Right ventricle myocardium superior (tissue), 1 donor: ENCODE measurements at places on chromosomes 12 and 14. TPM values are rescaled to one million over a fixed set of nuclear protein-coding genes. Genes with fewer than 3 reads are reported as not detected.

DNA sequence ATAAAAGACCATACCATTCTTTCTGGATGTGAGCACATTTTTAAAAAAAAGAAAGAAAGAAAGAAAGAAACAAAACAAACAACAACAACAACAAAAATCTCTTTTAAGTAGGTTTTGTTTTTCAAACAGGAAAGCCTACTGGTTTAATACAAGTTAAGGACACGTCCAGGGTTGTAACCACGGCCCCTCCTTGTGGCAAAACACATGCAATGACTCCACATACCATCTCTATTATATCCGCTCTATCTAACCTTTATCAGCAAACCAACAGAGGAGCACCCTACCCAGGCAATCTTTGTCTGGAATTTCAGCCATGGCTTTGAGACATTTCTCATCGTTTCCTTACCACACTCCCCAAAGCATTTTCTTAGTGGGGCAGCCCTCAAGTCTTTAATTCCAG, 360.5 kb upstream of the TMPO start:
- DNase-seq: no peak

KRT72 gene
- total RNA-seq: not detected

GRCh38 chr12:60148831-60149230, 553.0 kb downstream of the SLC16A7 start:
- DNase-seq: no peak

STYK1 gene
- not detected for total RNA-seq

GRCh38 chr14:70073924-70074566, 114.7 kb downstream of the SLC8A3 start:
- DNase-seq: peak; percentile 56

IKBIP gene
- total RNA-seq: 3.3 TPM

TWF1 gene
- 11.9 TPM for total RNA-seq

JKAMP gene
- 22.3 TPM for total RNA-seq

DNA sequence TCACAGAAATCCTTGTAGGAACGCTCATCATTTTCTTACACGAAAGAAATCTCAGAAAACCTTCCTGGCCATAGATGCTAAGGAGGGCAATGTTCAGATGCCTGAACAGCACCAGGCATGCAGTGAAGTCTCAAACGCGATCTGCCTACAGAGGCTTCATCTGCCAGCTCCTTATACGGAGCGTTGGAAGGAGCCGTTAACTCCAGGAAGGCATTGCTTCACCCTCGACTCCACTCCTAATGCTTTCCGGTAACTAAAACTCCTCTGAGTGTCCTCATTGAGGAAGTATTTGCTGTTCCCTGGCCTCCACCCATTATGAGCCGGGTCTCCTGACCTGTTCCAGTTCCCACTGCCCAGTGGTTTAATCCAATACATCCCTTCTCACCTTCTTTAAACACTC, 502.7 kb downstream of the BCL11B start:
- DNase-seq: no peak

DNA sequence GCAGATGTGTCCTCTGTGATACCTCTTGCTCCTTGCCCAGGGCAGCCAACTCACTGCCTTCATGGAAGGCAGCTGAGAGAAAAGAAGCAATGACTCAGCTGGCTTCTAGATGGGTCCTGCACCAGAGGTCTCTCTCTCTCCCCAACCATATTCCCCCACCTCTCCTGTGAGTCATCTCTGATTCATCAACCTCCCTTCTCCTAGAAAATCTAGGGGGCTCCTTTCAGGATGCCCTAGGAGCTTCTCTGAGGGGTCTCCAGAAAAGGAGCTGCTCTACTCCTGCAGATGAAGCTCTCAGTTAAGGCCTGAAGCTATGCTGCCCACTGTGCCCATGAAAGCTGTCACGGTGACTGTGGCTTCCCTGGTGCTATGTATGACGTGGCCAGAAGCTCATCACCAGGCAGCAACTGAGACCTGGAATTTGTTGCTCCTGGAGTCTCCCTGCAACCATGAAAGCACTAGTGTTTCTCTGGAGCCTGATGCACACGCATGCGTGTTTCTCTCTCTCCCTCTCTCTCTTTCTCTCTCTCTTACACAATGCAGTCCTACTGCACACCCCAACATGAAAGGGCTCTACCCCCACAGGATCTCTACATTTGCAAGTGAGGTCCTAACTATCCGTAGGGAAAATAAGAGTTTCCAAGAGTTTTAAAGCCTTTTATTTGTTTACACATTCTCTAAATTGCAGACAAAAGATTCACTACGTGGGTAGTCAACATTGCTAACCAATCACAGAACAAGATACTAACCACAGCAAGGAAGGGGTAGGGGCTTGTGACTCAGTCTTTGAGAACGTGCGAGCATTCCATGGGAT, 285.3 kb downstream of the DPF3 start:
- no peak for DNase-seq

- DNase-seq: peak; percentile 44
These were observed 83.1 kb downstream of the SLC16A7 start for GRCh38 chr12:59678759-59679411.

DNA sequence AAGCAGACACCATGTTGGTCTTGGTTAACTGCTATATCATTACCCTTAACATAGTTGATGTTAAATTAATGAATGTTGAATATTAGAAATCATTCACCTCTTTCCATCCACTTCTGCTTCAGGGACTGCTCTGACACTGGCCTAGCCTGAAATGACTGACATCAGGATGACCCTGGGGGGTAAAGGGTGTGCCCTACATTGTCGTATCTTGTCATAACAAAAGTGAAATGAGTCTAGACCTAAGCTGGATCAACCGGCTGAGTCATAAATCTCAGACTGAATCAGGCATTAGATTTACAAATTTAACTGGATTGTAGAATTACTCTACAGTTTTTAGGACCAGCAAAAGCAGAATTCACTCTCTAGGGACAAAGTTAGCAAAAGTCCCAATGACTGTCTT, 35.3 kb downstream of the KICS2 start:
- no peak for DNase-seq

- no peak for DNase-seq
These were observed 87.8 kb upstream of the PDE3A start for GRCh38 chr12:20280515-20280914.

- no peak for DNase-seq
These were observed 25.6 kb downstream of the SETD1B start for GRCh38 chr12:121829250-121829918.

CEBPE gene
- not detected for total RNA-seq

DDX55 gene
- 4.0 TPM for total RNA-seq

SSTR1 gene
- total RNA-seq: 0.43 TPM

- DNase-seq: no peak
These were observed 43.8 kb upstream of the LTBP2 start for GRCh38 chr14:74655599-74656395.

REM2 gene
- not detected for total RNA-seq

DNA sequence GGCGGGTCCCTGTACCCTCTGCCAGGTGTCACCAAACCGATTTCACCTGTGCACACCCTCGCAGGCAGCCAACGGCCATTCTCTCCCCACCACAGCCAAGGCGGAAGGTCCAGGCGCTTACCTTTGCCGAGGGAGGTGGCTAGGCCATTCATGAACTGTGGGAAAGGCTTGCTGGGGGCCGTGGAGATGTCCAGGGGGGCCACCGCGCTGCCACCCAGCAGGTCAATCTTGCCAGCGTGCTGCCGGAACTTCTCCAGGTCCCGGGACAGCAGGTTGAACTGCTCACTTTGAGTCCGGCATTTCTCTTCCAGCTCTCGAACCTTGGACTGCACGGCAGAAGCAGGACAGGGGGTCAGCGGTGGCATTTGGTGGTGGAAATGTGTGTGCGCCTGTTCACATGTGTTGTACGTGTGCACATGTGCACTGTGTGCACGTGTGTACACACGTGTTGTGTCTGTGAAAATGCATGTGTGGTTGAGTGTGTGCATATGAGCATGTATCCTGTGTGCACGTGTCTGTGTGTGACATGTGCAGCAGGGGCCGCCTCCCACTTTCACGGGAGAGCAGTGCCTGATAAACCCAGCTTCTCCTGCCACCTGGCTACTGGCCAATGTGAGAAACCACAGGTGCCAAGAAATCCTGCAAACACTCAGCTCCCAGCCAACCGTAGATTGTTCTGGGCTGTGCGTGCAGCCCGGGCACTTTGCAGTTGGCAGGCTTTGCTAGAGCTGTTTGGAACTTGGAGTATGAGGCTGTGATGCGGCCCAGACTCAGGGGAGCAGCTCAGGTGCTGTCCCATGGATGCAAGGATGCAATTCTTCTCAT, 118.9 kb downstream of the PIWIL1 start:
- peak; percentile 70 for DNase-seq

- no peak for DNase-seq
These were observed 95.5 kb upstream of the TMPO start for GRCh38 chr12:98419795-98420404.

DNA sequence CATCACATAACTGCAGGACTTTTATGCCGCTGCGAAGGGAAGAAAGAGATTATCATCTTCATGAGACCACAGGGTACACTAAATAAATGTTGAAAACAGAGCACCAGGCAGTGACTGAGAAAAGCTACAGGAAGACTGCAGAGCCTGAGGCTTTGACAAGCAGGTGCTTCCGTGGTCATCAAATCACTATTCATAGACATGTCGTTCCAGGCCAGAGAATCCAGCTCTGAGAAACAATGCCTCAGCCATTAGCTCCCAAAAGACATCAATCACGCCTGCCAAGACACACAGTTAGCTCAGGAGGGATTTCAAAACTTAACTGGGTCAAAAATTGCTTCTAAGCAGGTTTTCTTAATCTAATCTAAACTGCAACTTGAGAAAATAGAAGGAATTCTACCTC, 47.2 kb upstream of the GARIN6 start:
- no peak for DNase-seq

SRGAP1 gene
- 2.0 TPM for total RNA-seq

PTPRR gene
- 0.19 TPM for total RNA-seq

DNA sequence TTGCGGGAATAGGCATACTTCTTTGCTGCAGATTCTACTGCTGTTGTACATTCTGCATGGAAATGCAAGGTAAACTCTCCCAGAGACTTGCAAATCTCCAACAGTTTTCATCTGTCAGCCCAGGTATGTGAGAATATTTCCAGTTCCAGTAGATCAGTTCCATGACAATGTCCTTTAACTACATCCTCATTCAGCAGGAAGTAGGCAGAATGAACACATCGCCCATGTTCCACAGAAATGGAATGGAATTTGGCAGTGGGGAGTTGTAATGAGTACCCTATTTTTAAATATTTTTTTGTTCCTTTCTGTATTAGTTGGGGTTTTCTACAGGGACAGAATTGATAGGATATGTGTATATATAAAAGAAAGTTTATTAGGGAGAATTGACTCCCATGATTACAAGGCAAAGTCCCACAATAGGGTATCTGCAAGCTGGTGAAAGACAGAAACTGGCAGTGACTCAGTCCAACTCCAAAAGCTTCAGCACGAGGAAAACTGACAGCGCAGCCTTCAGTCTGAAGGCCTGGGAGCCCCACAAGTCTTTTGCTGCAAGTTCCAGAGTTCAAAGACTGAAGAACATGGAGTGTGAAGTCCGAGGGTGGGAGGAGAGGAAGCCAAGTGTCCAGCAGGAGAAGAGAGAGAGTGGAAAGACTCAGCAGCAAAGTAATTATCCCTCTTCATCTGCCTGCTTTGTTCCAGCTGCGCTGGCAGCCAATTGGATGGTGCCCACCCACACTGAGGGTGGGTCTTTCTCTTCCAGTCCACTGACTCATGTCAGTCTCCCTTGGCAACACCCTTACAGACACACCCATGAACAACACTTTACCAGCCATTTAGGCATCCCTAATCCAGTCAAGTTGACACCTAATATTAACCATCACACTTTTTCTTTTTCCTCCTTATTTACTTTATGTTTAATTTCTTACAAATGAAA, 110.4 kb upstream of the SCAF11 start:
- DNase-seq: no peak

- DNase-seq: no peak
These were observed 17.4 kb downstream of the BICDL1 start for GRCh38 chr12:120006258-120006975.

SUPT16H gene
- total RNA-seq: 24.0 TPM

CIDEB gene
- 2.9 TPM for total RNA-seq

TAPBPL gene
- total RNA-seq: 11.1 TPM

SLC39A9 gene
- total RNA-seq: 16.2 TPM

GRCh38 chr12:95184121-95184520, 33.1 kb downstream of the FGD6 start:
- no peak for DNase-seq

GRCh38 chr12:49923035-49923644, 19.4 kb upstream of the FAIM2 start:
- peak; percentile 63 for DNase-seq

GRCh38 chr14:92997343-92998061, 74.6 kb downstream of the CHGA start:
- DNase-seq: peak; percentile 42

DNA sequence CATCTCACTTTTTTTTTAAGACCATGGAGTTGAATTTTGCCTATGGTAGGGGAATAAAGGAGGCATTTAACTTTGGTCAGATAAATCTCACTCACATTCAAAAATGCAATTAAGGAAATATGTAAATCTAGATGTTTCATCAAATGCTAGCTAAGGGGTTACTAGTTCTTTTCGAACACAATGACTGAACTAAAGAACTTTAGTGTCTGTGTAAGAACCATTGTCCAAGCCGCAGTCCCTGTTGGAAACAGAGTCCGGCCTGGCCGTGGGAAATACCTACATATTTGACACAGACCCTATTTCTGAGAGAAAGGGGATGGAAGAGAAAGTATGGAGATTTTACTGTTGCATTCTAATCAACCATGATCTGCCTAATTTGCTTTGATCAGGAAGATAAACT, 17.4 kb downstream of the LGR5 start:
- no peak for DNase-seq

- no peak for DNase-seq
These were observed 219.1 kb downstream of the RBM19 start for GRCh38 chr12:113747017-113747416.

GUCY2C gene
- total RNA-seq: not detected

DNA sequence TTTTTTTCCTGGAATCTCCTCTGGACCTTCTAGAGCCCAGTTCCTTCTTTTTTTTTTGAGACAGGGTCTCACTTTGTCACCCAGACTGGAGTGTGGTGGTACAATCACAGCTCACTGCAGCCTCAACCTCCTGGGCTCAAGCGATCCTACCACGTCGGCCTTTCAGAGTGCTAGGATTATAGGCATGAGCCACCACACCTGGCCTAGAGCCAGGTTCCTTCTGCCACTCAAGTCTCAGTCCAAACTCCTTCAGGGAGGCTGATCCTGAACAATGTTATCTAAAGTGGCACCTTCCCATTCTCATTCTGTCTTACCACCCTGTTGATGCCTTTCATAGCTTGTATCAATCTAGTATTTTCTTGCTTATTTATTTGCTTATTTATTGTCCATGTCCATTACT, 22.3 kb upstream of the ELK3 start:
- no peak for DNase-seq
